ENCODE measurements at places on chromosomes 2 and 18. TPM values are rescaled to one million over a fixed set of nuclear protein-coding genes. Genes with fewer than 3 reads are reported as not detected.
A peak's percentile ranks its signal among the peaks of the same experiment; 100 is the strongest.

KCNK3 gene
- total RNA-seq = 2.8 TPM

GRCh38 chr2:240411261-240412160, 24.0 kb upstream of the GPC1 start:
- DNase-seq = peak; percentile 15

GRCh38 chr2:239192456-239192855, 208.4 kb downstream of the HDAC4 start:
- peak; percentile 28 for DNase-seq

GRCh38 chr2:39898934-39899333, 119.9 kb upstream of the THUMPD2 start:
- no peak for DNase-seq

DNA sequence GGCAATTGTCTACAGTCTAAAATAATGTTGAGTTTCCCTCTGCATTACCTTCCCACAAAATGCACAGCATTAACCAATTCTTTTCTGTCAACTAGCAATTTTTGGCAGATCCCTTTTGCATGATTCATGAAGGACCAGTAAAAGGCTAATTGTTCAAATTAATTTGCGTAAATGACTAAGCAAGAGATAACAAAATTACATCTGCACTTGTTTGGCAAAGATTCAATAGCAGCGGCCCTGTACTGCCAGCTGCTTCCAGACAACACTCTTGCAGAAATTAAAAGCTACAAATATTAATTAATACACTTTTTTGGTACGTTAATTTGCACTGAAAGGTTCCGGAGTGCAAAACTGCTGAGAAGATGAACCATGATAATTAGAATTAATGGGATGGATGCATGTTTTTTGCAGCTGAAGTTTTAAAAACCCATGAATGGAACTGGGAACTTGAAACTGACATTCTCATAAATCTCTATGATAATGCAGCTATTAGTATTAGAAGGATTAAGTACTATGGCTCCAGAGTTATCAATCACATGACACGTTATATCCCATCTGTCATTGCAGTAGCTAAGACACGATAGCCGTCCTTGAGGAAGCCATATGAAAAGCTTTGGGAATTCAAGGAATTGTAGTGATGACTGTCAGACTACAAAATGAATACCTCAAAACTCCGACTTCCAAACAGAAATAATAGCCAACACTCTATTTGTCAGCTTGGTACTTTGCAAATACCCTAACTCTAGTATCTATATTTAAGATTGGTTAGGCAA, 1268.3 kb upstream of the ACVR2A start:
- no peak for DNase-seq

NOSTRIN gene
- total RNA-seq = 11.5 TPM

- DNase-seq = no peak
Observed at GRCh38 chr2:103464831-103465230, 703.0 kb downstream of the TMEM182 start.

- no peak for DNase-seq
Observed at GRCh38 chr2:162014751-162015150, 59.3 kb downstream of the DPP4 start.

CDH7 gene
- 0.05 TPM for total RNA-seq

DNA sequence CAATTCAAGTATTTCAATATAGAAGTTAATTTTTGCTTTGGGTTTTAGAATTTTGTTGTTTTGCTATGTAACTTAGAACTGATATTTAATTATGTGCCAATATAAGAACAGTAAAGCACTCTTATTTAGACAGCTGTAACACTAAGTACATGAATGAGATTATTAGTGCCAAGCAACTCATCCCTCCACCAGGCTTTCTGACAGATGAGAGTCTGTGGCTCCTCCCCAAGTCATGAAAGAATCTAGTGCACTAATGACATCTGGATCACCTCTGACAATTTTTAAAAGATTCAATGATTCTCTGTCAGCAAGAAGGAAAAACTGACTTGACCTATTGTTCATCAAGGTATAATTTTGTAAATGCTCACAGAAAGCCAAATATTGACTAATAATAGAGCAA, 67.8 kb downstream of the TMEFF2 start:
- DNase-seq = no peak

B3GNT7 gene
- 8.1 TPM for total RNA-seq

GRCh38 chr2:196558497-196558896, 81.0 kb upstream of the CCDC150 start:
- no peak for DNase-seq

TEX44 gene
- total RNA-seq = not detected

GRCh38 chr18:77061946-77062517, 70.6 kb downstream of the MBP start:
- no peak for DNase-seq

DNA sequence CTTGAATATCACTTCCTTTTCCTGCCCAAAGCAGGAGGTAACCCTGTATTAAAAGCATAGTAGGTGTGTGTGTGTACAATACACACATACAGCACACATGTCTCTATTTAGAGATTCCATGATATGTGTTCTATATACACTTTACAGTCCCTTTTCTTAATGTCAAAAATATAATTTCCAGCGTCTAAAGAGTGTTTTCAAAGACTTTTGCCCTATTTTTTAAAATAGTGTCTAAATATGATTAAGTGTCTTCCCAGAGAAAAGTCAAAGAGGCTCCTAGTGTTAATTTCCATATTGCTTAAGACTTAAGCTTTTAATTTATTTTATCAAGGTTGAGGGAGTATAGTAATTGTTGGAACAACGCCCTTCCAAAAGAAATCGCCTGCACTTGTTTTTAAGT, 420.3 kb upstream of the POU3F3 start:
- DNase-seq = no peak

GRCh38 chr2:74921236-74921736, 37.2 kb upstream of the POLE4 start:
- DNase-seq = no peak

GRCh38 chr2:133213651-133214050, 354.6 kb downstream of the NCKAP5 start:
- no peak for DNase-seq

FEV gene
- total RNA-seq = not detected

- no peak for DNase-seq
Observed at GRCh38 chr2:238777369-238778067, 70.4 kb upstream of the TWIST2 start.

- no peak for DNase-seq
Observed at GRCh38 chr2:42900289-42900891, 108.0 kb upstream of the HAAO start.

CCDC142 gene
- 6.6 TPM for total RNA-seq

DNA sequence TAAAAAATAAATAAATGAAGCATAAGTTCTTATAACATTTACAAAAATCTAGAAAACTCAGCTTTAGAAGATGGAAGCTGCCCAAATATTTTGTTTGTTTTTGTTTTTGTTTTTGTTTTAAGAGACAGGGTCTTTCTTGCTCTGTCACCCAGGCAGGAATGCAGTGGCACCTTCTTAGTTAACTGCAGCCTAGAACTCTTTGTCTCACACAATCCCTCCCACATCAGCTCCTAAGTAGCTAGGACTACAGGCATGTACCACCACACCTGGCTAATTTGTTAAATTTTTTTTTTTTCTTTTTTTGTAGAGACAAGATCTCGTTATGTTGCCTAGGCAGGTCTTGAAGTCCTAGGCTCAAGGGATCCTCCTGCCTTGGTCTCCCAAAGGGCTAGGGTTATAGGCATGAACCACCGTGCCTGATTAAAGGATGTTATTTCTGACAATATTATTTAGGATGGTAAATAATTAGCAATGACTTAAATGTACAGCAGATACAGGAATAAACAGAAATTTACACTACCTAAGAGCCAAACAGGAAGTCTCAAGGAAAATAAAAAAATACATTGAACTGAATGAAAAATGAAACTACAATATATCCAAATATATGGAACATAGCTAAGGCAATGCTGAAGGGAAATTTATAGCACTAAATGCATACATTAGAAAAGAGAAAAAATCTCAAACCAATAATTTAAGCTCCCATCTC, 17.2 kb downstream of the SESTD1 start:
- no peak for DNase-seq

UGT1A6 gene
- not detected for total RNA-seq

DNA sequence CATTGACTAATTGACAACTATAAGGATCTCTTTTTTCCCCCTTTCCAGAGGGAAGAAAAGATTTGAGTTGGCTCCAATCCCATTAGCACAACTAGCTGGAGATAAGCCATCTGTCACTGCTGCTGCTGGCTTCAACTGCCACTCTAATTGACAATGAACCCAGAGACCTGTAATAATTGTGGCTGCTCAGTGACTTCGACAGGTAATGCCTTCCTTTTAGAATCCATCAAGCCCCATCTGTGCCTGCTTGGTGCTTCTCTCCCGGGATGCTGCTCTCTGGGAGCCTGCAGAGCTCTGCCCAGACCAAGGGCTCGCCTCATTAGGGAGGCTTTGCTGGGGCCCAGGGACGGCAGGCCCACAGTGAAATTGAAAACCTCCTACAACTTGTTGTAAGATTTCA, 376.7 kb upstream of the SOX11 start:
- no peak for DNase-seq

- DNase-seq = no peak
Observed at GRCh38 chr2:148887350-148888002, 12.4 kb downstream of the KIF5C start.

PSTPIP2 gene
- 2.7 TPM for total RNA-seq

GRCh38 chr2:2889646-2890045, 488.0 kb downstream of the EIPR1 start:
- DNase-seq = no peak

IL1RL1 gene
- total RNA-seq = 2.5 TPM

DNA sequence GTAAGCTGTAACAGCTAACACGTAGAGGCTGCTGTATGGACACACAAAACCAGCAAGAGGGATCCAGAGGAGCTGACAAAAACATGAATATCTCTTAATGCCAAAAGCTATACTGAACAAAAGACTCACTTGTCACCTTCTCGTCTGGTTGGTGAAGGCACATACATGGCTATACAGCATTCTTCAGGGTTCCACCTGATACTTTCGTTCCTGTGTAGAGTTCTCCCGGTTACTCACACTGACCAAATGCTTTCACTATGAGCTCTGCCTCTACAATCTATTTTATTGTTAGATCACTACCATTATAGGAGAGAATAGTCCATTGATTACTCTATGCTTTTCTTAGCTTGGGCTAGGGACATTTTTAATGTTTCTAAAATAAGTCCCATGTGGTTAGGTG, 193.1 kb downstream of the HNMT start:
- no peak for DNase-seq

CD8B2 gene
- not detected for total RNA-seq

KRTCAP3 gene
- total RNA-seq = not detected

DNA sequence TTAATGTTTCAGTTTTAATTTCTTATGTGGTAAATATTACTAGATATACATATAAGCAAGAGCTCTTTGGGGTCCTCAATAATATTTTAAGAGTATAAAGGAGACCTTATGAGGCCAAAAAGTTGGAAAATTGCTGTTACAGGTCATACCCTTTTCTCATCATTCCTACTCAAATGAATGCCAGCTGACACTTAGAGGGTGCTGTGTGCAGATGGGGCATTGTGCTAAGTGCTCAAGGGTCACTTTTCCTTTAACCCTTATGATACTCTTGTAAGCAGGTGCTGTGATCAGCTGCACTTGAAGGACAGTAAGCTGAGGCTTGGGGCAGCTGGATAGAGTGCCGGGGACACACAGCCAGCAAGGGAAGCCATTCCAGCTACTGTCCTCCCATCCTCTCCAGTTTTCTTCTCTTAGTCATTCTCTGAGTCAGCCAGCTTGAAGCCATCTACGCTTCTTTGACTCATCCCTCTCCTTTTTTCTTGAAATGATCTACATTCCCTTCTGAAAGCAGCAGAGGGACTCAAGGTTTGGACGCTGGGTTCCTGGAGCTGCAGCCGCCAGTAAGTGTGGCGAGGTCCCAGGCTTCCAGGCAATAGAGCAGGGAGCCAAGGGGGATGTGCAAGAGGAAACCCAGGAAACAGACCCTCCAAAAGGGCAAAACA, 42.0 kb upstream of the CREB1 start:
- no peak for DNase-seq

DNA sequence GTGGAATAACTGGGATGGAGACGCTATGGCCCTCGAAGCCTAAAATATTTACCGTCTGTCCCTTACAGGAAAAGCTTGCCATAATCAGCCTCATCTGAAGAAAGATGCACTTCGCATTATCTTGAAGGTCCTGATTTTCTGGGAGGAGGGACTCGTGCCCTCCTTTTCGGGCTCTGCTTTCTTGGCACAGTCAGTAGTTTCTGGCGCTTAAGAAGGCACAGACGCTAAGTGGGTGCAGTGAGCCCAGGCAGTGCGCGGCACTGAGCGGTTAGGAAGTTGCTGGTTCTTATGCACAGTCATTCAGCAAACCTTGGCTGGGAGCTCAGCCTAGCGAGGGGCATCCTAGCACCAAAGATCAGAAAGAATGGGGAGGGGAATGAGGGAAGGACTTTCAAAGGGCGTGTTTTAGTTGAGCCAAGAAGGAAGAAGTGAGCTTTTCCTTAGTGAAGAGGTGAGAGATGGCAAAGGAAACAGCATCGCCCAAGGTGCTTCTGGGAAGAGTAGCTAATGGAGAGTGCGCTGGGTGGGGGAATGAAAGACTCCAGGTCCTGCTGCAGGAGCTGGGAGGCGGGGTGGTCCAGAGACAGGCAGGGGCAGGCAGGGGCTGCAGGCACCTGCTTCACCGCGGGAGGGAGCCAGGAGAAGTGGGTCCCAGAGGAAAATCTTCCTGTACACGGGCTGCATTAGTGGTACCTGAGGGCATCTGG, 64.1 kb downstream of the ZCCHC2 start:
- no peak for DNase-seq

DNA sequence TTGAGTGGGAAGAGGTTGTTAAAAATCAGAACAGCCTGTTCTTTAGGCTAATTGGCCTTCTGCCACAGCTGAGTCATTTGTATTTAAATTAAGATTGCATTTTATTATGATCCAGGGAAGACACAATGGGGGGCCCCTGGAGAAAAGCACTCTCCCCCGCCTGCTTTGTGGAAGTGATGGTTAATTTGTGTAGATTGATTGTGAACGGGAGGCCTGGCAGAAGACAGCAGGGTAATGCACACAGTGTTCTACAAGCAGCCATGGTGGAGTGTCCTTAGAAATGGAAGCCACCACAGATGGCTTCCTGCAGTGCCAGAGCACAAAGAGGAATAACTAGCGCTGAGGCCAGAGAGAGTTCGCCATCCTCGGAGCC, 19.6 kb downstream of the RAMP1 start:
- no peak for DNase-seq

DNA sequence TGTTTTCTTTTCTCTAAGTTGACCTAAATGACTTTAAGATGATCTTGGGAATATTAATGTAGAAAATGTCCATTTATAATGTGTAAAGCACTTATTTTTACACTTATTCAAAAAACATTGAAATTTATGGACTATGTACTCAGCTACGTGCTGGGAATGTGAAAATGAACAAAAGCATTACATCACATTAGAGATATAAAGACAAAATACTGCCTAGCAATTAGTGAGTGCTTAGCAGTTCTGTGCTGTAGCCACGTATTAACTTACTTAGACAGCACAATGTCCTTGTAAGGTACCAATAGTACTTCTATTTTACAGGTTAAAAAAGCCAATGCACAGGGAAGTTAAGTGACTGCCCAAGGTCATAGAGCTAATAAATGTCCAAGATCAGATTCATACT, 103.8 kb upstream of the TTN start:
- no peak for DNase-seq

GDF7 gene
- 0.32 TPM for total RNA-seq

Measured in left ventricle myocardium superior (tissue), 1 donor.